Activated CD4-positive, alpha-beta memory T cell treated with anti-CD3 and anti-CD28 coated beads, Interleukin-2, amount 10 ng/mL, durations not matched to agents 7 days and 5 days (primary cell): ENCODE measurements at places on chromosomes 3 and 15. TPM values are rescaled to one million over a fixed set of nuclear protein-coding genes. Genes with fewer than 3 reads are reported as not detected.

PDE8A gene
- total RNA-seq: 24.4 TPM

CNTN6 gene
- not detected for total RNA-seq

EFHB gene
- total RNA-seq: not detected

UBA7 gene
- 179 TPM for total RNA-seq

GPR149 gene
- total RNA-seq: not detected

AMIGO3 gene
- total RNA-seq: 0.28 TPM

UROC1 gene
- total RNA-seq: not detected

TMEM44 gene
- 6.2 TPM for total RNA-seq

GPR62 gene
- not detected for total RNA-seq

- H3K36me3 ChIP-seq: peaks cover 12% of the 10 kb centered on the region
- H3K27me3 ChIP-seq: no peaks in the 10 kb centered on the region
- no peak overlapping the region for H3K4me3 ChIP-seq
- no peak for DNase-seq
Observed at GRCh38 chr15:99580076-99580475, 14.3 kb downstream of the MEF2A start.

DNA sequence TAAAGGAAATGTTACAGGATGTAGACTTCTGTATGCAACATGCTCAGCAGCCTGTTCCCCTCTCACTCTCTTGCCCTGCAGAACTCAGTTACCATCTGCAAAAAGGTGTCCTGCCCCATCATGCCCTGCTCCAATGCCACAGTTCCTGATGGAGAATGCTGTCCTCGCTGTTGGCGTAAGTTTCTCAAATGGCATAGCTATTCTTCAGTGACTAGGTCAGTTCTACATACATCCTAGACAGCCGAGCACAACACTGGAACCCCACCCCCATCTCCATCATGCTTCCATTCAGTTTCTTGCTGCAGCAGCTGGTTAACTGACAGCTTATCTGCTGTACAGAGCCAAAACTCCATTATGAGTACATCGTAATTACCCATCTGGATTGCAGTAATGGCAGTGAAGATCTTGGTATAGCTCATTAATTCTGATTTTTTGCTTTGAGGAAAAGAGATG is 4.5 kb downstream of the THBS1 start:
- no peak overlapping the region for H3K27ac ChIP-seq
- H3K27me3 ChIP-seq: peaks cover 20% of the 10 kb centered on the region
- H3K36me3 ChIP-seq: no peaks in the 10 kb centered on the region
- H3K4me3 ChIP-seq: no peak overlapping the region
- peaks cover 14% of the 10 kb centered on the region for H3K4me1 ChIP-seq
- no peak for DNase-seq

GRCh38 chr3:185961675-185962232 is 23.9 kb upstream of the TRA2B start:
- H3K4me1 ChIP-seq: peaks cover 2% of the 10 kb centered on the region
- peaks cover 11% of the 10 kb centered on the region for H3K27me3 ChIP-seq
- H3K36me3 ChIP-seq: no peaks in the 10 kb centered on the region
- no peak for DNase-seq
- H3K27ac ChIP-seq: no peak overlapping the region

DNA sequence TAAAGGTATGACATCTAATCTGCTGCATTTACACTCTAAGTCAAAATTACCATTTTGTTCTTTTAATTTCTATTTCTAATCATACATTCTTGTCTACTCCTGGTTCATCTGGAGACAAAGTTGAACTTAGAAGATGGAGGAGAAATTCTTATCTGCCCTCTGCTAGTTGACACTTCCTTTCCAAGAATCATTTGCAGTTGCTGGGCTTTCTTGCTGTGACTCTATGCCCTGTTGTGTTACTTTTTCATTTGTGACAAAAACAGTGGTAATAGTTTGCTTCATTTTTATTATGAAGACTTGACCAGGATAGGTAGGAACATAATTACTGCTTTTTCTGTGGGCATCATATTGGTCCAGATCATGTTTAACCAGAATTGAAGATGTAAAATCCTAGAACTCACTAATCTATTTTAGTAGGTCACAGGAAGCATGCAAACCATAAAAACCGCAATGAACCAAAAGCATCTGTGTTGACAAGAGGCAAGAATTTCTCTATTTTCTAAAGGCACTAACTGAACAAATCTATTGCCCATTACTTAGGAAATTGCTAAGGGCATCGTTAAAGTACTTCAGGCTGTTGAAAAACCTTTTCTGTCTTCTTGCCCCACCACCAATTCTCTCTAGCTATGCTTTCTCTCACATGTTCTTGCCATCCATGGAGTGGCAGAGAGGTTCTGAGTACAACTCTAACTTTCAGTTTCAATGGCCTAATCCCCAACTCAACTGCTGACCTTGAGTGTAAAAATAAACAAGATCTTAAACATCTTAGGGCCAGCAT is 4.2 kb upstream of the CCR2 start:
- H3K36me3 ChIP-seq: peaks cover 55% of the 10 kb centered on the region
- peaks cover 15% of the 10 kb centered on the region for H3K27me3 ChIP-seq
- peak overlapping the region; percentile 96 for H3K27ac ChIP-seq

GRCh38 chr3:14545251-14545635 is 5.1 kb upstream of the GRIP2 start:
- peaks cover 16% of the 10 kb centered on the region for H3K27me3 ChIP-seq
- no peaks in the 10 kb centered on the region for H3K36me3 ChIP-seq
- DNase-seq: no peak
- no peak overlapping the region for H3K4me3 ChIP-seq
- no peak overlapping the region for H3K27ac ChIP-seq
- H3K4me1 ChIP-seq: no peaks in the 10 kb centered on the region

DNA sequence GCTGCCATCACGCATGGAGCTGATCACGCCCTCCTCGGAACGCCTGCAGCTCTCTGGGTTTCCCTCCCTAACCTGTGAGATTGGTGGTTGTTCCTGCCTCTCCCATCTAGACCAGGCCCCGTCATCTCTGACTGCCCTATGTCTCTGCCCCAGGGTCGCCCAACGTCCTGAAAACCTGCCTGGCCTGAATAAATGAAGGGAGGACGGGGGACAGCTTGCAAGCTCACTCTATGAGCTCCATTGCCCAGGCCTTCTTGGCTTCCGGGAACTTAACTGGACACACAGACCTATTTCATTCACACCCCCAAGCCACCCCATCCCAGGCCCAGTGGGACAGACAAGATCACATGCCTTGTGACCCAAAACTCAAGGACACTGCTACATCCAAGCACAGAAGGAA is 274.2 kb downstream of the XXYLT1 start:
- H3K36me3 ChIP-seq: no peaks in the 10 kb centered on the region
- H3K4me3 ChIP-seq: no peak overlapping the region
- no peak for DNase-seq
- no peak overlapping the region for H3K27ac ChIP-seq

DNA sequence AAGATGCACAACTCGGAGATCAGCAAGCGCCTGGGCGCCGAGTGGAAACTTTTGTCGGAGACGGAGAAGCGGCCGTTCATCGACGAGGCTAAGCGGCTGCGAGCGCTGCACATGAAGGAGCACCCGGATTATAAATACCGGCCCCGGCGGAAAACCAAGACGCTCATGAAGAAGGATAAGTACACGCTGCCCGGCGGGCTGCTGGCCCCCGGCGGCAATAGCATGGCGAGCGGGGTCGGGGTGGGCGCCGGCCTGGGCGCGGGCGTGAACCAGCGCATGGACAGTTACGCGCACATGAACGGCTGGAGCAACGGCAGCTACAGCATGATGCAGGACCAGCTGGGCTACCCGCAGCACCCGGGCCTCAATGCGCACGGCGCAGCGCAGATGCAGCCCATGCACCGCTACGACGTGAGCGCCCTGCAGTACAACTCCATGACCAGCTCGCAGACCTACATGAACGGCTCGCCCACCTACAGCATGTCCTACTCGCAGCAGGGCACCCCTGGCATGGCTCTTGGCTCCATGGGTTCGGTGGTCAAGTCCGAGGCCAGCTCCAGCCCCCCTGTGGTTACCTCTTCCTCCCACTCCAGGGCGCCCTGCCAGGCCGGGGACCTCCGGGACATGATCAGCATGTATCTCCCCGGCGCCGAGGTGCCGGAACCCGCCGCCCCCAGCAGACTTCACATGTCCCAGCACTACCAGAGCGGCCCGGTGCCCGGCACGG is 991 bp downstream of the SOX2 start:
- H3K4me3 ChIP-seq: no peak overlapping the region
- peaks cover 70% of the 10 kb centered on the region for H3K27me3 ChIP-seq
- no peak for DNase-seq
- H3K27ac ChIP-seq: peak overlapping the region; percentile 44

GRCh38 chr3:707041-707440 is 385.8 kb upstream of the CNTN6 start:
- no peak for DNase-seq
- H3K27ac ChIP-seq: no peak overlapping the region
- no peaks in the 10 kb centered on the region for H3K36me3 ChIP-seq
- H3K4me1 ChIP-seq: no peaks in the 10 kb centered on the region
- no peaks in the 10 kb centered on the region for H3K27me3 ChIP-seq

- H3K27me3 ChIP-seq: peaks cover 15% of the 10 kb centered on the region
- H3K4me1 ChIP-seq: peaks cover 15% of the 10 kb centered on the region
Observed at GRCh38 chr3:136789976-136790375, 28.9 kb upstream of the SLC35G2 start.

- no peak overlapping the region for H3K4me3 ChIP-seq
- peaks cover 10% of the 10 kb centered on the region for H3K27me3 ChIP-seq
- H3K27ac ChIP-seq: no peak overlapping the region
- no peak for DNase-seq
- H3K36me3 ChIP-seq: no peaks in the 10 kb centered on the region
Observed at GRCh38 chr3:132159145-132159544, 124.3 kb upstream of the CPNE4 start.

DNA sequence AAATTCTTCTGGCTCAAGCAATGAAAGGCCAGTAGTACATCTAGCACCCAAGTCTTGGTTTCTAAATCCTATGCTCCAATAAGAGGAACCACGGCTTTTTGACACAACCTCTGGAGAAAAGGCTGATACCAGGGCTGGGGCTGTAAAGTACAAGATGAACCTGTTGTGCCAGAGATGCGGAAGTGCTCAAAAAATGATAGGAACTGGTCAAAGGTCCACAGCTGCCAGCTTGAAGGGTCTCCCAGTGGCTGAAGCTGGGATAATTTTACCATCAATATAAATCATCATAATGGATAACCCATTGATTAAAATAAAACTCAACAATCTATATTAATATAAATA is 558 bp upstream of the NCEH1 start:
- no peak for DNase-seq
- no peaks in the 10 kb centered on the region for H3K36me3 ChIP-seq
- peak overlapping the region; percentile 95 for H3K4me3 ChIP-seq
- peaks cover 4% of the 10 kb centered on the region for H3K27me3 ChIP-seq
- peak overlapping the region; percentile 13 for H3K27ac ChIP-seq

GRCh38 chr15:65631503-65631902 is 9.8 kb downstream of the SLC24A1 start:
- peaks cover 34% of the 10 kb centered on the region for H3K4me1 ChIP-seq
- no peak for DNase-seq
- H3K27me3 ChIP-seq: peaks cover 3% of the 10 kb centered on the region
- H3K4me3 ChIP-seq: no peak overlapping the region
- no peaks in the 10 kb centered on the region for H3K36me3 ChIP-seq
- H3K27ac ChIP-seq: no peak overlapping the region

DNA sequence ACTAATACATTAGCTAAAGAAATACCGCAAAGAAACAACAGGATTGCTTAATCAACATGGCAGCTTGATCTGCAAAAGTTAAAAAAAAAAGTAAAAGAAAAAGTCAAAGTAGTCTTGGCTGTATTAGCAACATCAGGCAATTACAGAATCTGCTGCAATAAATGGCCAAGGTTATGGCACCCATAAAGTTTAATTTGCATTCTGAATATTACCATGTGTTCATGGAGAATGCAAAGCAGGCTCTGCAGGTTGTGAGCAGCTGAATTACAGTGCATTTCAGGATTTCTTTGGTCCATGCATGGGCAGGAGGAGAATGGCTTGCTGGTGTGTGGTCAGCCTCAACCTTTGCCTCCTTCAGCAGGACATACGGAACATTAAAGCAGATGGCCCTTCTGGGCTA is 199.1 kb upstream of the AZI2 start:
- no peaks in the 10 kb centered on the region for H3K36me3 ChIP-seq
- no peak overlapping the region for H3K27ac ChIP-seq
- H3K4me3 ChIP-seq: no peak overlapping the region
- no peak for DNase-seq
- H3K27me3 ChIP-seq: no peaks in the 10 kb centered on the region

- no peak overlapping the region for H3K27ac ChIP-seq
- H3K27me3 ChIP-seq: peaks cover 3% of the 10 kb centered on the region
- no peak for DNase-seq
- no peaks in the 10 kb centered on the region for H3K36me3 ChIP-seq
- no peak overlapping the region for H3K4me3 ChIP-seq
- peaks cover 11% of the 10 kb centered on the region for H3K4me1 ChIP-seq
Observed at GRCh38 chr3:125433091-125433534, 58.0 kb upstream of the ZNF148 start.

- no peaks in the 10 kb centered on the region for H3K36me3 ChIP-seq
- H3K4me1 ChIP-seq: peaks cover 21% of the 10 kb centered on the region
- H3K27me3 ChIP-seq: peaks cover 49% of the 10 kb centered on the region
- DNase-seq: no peak
- no peak overlapping the region for H3K27ac ChIP-seq
- no peak overlapping the region for H3K4me3 ChIP-seq
Observed at GRCh38 chr3:45771831-45772230, 24.5 kb downstream of the SLC6A20 start.

- peaks cover 3% of the 10 kb centered on the region for H3K27me3 ChIP-seq
- H3K27ac ChIP-seq: no peak overlapping the region
- H3K4me1 ChIP-seq: peaks cover 3% of the 10 kb centered on the region
- DNase-seq: no peak
- H3K36me3 ChIP-seq: no peaks in the 10 kb centered on the region
Observed at GRCh38 chr15:57691082-57691481, 15.4 kb upstream of the POLR2M start.

DNA sequence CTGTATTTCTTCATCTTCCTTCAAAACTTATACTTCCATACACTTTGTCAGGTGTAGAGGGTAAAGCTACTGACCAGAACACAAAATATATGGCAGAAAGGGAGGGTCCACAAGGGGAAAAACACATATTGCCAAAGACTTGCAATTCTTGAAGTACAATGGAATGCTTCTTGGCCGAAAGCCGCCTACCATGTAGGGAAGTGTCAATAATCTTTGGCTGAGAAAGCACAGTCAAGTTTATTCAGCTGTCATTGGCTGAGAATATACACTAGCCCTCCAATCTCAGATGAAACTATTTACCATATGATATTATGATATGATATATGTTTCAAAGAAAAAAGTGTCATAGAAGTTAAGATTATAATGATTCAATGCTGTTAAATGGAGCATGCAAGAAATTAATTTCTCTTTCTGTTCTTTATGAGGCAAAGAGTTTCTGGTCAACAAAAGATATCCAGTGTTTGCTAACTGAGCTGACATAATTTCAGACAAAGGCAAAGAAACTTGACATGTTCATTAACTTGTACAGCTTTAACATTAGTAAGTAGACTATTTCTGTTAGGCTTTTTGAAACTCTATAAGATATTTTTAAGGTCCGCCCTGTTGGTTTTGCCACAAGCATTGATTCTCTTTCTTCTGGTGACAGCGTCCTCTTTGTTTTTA is 89.0 kb upstream of the LPP start:
- no peak for DNase-seq
- no peak overlapping the region for H3K27ac ChIP-seq
- no peaks in the 10 kb centered on the region for H3K36me3 ChIP-seq
- no peaks in the 10 kb centered on the region for H3K27me3 ChIP-seq
- peaks cover 18% of the 10 kb centered on the region for H3K4me1 ChIP-seq

GRCh38 chr15:77349666-77350065 is 70.2 kb downstream of the PEAK1 start:
- H3K4me1 ChIP-seq: peaks cover 9% of the 10 kb centered on the region
- H3K27ac ChIP-seq: no peak overlapping the region
- no peaks in the 10 kb centered on the region for H3K27me3 ChIP-seq
- no peak overlapping the region for H3K4me3 ChIP-seq
